ENCODE measurements at places on chromosomes 3 and 15. TPM values are rescaled to one million over a fixed set of nuclear protein-coding genes. Genes with fewer than 3 reads are reported as not detected.
A peak's percentile ranks its signal among the peaks of the same experiment; 100 is the strongest.

The PARP15 gene
- 1.0 TPM for total RNA-seq

The RCN2 gene
- total RNA-seq, result 8.3 TPM

The CPN2 gene
- 159 TPM for total RNA-seq

DNA sequence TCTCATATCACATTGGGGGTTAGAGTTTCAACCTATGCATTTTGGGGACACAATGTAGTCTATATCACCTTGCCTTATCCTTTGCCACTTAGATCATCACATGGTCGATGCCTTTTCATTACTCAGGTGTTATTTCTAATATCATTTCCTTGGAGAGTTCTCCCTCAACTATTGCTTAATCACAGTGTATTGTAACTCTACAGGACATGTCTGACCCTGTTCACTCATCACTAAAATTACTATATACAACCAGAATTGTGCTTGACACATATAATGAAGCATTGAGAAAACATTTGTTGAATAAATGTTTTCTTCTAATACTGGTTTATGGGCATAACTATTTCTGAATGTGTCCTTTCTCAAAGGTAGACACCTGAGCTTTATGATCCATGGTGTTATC lies 207.4 kb downstream of the EPHA6 start:
- DNase-seq, result no peak

DNA sequence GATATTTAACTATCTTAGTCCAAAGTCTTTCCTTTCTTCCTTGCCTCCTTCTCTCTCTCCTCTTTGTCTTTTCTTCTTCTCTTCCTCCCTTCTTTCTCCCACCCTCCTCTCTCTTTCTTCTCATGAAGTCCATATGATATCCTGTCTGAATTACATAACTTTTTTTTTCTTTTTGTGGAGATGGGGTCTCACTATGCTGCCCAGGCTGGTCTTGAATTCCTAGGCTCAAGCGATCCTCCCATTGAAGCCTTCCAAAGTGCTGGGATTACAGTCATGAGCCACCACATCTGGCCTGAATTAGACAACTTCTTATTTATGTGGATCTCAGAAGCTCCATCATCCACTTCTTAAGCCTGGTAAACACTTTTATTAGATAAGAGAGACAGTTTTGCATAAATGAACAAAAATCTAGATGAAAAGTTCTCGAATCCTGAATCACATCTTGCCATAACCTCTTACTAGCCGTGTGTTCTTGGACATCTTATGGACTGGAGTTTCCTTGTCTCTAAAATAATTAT lies 206.5 kb downstream of the LPP start:
- no peak for DNase-seq

DNA sequence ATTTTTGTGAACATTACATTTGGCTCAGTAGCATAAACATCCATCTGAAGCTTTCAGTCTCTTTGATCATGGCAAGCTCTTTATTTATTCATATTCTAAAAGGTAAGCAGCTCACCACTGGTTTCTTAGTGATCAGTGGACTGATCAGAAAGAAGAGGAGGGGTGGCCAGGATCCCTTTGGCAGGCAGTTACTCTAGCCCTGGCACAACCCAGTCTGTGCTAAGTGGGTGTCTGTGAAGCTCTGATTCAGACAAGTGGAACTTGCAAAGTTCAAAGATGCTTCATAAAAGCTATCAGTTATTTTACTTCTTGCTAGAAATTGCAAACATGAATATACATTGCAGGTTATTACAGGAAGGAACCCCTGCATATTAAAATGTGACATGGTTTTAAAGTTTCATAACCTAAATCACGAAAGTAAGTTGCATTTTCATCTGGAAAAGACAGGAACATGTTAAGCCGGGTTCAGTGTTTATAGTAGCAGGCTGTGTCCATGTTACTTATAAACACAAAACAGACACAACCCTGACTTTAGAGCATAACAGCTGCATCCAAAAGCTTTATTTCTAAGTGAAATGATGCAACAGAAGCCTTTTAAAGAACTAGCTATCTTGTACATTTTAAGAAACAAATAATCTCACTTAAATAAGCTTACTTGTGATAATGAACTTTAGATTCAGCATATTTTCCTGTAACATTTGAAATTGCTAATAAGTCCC lies 785.3 kb downstream of the MCTP2 start:
- DNase-seq, result no peak

DNA sequence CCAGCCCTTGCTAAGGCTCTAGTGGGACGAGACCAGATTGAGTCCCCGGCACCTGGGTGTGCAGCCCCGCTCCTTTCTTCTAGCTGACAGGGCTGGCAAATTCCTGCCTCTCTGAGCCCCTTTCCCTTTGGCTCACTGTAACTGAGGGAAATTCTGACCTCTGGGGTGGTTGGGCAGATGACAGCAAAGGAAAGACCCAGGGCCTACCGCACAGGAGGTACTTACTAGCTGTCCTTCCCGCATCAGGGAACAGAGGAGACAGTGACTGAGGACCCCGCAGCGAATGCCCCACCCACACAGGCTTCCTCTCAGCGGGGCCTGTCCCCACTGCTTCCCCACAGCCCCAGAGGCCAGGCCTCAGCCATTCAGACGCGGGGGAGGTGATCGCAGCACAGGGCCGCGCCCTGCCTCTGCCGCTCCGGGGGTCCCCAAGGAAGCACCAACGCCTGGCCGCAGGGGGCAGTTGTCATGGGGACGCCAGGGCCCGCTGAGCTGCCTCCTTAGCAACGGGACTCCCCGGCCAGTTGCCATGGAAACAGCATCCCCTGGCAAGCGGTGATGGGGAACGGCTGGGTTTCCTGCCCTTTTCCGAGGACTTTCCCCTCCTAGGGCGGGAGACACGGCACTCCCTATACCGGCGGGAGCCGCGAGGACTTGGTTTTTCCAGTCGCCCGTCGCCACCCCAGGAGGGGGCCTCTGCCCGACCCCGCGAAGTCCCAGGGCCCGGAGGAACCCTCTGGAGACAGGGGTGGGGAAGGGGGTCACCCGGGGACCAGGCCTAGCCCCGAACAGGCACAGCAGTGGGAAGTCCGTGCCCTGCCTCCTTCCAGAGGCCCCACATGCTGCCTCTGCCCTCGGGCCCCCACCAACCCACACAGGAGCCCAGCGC lies 50.1 kb downstream of the HCN4 start:
- no peak for DNase-seq

GRCh38 chr15:63970621-63971426 lies 75.5 kb downstream of the DAPK2 start:
- peak; percentile 34 for DNase-seq

DNA sequence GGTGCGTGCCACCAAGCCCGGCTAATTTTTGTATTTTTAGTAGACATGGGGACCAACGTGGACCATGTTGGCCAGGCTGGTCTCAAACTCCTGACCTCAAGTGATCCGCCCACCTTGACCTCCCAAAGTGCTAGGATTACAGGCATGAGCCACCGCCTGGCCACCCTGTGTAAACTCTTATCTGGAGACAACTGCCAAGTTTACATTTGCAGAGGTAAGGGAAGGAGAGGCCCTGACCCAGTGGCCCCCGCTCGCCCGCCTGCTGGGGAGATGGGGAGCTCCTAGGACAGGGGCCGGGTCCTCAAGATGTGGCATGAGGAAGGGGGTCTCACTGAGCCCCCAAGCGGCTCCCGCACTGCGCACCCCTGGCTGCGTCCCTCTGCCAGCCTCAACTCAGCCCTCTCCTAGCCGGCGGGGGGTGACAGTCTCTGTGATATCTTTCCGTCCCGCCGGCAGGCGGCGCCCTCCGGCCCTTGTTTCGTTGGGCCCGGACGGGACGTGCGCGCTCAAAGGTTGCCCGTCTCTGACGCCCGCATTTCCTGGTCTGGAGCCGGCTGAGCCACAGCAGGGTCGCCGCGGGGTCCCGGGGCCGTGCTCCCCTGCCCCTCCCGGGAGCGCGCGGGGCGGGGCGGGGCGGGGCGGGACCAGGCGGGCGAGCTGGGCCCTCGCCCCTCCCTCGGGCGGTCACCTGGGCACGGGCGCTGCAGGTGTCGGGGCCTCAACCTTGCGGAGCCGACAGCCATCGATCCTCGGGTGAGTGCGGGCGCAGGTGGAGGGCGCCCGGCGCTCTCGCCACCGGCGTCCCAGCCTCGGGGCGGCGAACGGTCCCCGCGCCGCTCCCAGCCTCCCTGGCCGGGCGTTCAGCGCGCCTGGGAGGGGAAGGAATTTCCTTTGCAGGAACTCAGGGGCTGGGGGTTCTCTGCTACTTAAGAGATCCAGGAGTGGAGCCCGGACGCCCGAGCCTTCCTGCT lies at the start of gene GPR160:
Gene GPR160, plus strand, starts transcription at position 533 of the 971 bp plus-strand sequence. CDS start 45,978 bp downstream, outside the sequence.
- DNase-seq, result peak; percentile 78

DNA sequence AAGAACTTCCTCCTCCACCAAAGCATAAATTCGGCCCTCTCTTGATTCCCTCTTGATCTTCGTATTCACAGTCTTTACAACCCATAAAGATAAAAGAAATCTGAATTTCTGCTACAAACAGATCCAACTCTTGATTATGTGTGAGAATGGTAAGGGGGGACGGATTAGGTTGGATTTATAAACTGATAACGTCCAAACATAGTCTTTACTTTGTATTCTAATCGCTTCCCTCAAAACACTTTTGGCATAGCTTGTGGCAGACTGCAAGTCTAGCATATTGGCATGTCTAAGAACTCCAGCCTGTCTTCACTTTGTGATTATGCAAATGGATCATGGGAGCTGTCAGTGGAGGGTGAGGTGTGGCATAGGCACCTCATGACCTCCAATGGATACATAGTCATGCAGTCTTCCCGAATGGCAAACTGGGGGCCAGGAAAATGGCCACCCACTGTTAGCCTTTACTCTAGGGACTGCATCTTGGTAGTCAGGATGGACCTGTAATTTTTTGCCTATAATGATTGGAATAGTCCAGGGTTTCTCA lies 24.3 kb upstream of the GPR171 start:
- DNase-seq, result no peak

GRCh38 chr3:40201770-40202169 lies 107.7 kb upstream of the EIF1B start:
- DNase-seq, result no peak

DNA sequence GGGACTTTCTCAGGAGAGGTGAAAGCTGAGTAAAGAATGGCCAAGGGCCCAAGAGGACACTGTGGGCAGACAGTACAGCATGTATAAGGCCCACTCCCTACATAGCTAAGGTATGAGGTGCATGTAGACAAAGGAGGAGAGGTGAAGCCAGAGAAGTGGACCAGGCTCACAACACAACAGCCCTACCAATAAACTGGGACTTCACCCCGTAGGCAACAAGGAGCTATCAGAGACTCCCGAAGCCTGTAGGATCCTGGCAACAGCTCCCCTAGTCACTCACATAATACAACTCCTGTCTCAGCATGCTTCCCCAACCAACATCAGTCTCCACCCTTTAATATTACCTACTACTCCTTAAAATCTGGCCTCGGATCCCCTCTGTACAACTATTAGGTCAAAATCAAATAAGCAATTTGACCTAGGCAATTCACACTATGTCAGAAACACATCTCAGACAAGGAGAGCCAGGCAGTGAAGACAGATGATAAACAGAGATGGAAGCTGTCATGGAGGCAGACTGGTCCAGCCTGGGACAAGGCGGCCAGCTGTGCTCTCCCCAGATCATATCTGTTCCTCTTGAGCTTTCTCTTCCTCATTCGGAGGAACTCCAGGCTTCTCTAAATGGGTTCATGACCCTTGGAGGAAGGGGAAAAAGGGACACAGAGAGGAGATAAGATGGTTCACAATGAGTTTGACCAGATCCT lies 1.4 kb downstream of the XXYLT1 start:
- no peak for DNase-seq

DNA sequence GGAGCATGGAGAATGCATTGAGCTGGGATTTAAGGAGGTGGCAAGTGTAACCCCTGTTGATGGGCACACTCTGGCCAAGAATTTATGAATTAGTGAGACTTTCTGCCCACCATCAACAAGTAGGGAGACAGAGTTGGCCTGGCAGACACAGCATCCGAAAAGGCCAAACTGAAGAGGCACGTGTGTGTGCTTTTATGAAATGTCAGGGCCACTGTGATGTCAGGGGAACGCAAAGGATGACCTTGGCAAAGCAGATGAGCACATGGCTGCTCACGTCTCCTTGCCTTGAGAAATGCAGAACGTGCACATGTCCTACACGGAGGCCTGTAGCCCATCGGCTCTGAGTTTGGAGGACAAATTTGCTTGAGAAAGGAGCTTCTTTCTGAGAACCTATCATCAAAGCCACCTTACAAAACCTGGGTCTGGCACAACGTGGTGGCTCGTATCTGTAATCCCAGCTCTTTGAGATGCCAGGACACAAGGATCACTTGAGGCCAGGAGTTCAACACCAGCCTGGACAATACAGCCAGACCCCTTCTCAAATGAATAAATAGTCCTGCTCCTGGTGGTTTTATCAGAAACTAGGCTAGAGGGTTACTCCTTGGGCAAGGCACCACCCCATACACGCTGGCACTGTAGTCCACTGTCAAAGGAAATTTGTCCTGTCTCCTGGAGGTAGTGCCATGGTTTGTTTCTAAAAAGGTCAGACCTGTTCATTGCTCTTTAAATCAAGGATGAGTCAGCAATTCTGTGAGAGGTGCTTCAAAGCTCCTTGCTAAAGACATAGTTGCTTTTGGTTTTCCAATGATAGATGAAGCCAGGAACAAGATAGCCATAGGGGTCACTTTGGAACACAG lies 941 bp upstream of the SH3BP5 start:
- no peak for DNase-seq

DNA sequence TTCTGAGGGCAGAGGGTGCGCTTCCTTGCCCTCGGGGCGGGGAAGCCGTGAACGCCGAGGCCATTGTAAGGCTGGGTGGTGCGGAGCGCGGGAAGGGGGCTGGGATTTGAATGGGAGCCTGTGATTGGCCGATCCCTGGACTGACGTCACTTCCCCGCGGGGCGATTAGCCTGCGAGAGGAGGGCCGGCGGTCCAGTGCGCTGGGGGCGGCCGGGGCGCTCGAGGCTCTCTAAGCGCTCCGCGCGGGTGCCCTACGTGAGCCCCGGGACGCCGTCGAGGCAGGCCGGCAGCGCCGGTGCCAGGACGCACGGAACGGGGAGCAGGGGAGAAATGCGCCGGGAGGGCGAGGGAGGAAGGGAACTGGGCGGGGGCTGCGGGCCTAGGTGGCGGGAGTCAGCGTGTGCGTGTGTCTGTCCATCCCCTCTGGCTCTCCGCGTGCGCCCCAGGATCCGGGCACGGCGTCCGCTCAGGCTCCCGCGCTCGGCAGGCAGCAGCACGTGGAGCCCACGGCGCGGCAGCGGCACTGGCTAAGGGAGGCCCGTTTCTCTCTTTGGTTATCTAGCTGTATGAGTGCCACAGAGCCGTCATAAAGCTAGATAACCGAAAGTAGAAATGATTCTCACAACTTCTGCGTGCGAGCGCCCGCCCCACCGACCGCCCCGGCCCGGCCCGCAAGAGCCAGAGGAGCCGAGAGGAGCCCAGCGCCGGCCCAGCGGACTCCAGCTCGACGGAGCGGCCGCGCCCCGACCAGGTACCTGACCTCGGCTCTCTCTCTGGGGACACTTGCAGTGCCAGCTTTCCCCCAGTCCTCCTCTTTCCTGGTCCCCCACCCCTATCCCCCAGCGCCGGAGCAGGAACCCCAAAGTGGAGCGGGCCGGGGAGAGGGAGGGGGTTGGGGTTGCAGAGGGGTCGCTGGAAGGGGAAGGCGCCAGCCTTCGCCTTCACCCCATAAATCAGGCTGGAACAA lies 33.1 kb upstream of the POLG start:
- no peak for DNase-seq

GRCh38 chr3:113255854-113256615 lies 44.7 kb downstream of the BOC start:
- DNase-seq, result no peak

Measured in left lobe of liver (tissue), 2 donors.